Fibroblast of skin of scalp (primary cell): ENCODE measurements at places on chromosomes 11 and 22.

- DNase-seq: no peak
Measured at GRCh38 chr22:39908136-39908535, 7.3 kb downstream of the GRAP2 start.

- no peak for DNase-seq
Measured at GRCh38 chr11:73559743-73560142, 38.2 kb downstream of the FAM168A start.

GRCh38 chr22:25716637-25717036 lies 25.4 kb upstream of the MYO18B start:
- no peak for DNase-seq

- DNase-seq: no peak
Measured at GRCh38 chr11:106379265-106379664, 301.8 kb downstream of the AASDHPPT start.

DNA sequence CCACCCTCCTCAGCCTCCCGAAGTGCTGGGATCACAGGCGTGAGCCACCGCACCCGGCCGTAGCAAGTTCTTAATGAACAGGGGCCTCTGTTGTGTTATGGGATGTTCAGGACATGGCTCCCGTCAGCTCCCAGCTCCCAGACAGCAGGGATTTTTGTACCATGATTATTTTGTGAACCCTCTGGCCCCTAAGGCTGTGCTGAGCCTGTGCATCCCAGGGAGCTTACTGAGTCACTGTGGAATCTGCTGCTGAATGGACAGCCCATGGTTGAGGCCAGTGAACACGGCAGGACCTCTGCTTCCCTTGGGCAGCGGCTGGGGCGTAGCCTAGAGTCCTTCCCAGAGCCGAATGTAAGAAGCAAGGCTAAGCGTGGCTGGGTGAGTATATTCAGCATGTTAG lies 245.2 kb downstream of the NTM start:
- peak; percentile 27 for DNase-seq
